ENCODE measurements at places on chromosomes 2 and 18. TPM values are rescaled to one million over a fixed set of nuclear protein-coding genes. Genes with fewer than 3 reads are reported as not detected.

CCDC141 gene
- 0.67 TPM for total RNA-seq

PECR gene
- 8.4 TPM for total RNA-seq

FSHR gene
- total RNA-seq: not detected

FAM237A gene
- total RNA-seq: not detected

INPP5D gene
- 79.2 TPM for total RNA-seq

SCN1A gene
- total RNA-seq: 0.33 TPM

C2orf81 gene
- total RNA-seq: 5.0 TPM

EFR3B gene
- 11.3 TPM for total RNA-seq

CFC1 gene
- 1.2 TPM for total RNA-seq

DSC3 gene
- 0.87 TPM for total RNA-seq

DNA sequence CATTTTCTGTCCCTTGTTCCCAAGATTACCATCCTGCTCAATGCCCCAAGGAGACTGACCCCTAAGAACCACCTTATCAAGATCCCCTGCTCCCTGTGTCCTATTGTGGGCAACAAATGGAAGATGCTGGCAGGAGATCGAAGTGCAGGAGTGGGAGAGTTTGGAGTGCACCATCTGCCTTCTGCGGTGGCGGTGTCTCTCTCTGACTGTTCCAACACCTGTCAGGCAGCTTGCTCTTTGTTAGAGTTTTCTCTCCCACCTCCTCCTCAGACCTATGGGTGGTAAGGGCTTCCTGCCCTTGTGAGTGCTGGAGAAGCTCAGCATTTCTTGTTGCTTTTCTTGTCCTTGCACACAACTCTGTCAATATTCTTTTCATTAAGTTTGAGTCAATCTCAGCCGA lies 64.1 kb upstream of the SPHKAP start:
- DNase-seq: no peak

GRCh38 chr18:6920099-6920955 lies 190.8 kb downstream of the ARHGAP28 start:
- DNase-seq: peak; percentile 80

GRCh38 chr2:89763581-89764485 lies 1072.4 kb downstream of the RPIA start:
- DNase-seq: peak; percentile 4

GRCh38 chr2:218002845-218003180 lies at the start of gene TNS1:
TNS1 (minus strand) TSS chr2:218002995; CDS start chr2:218002872, 123 bp downstream.
- DNase-seq: no peak

DNA sequence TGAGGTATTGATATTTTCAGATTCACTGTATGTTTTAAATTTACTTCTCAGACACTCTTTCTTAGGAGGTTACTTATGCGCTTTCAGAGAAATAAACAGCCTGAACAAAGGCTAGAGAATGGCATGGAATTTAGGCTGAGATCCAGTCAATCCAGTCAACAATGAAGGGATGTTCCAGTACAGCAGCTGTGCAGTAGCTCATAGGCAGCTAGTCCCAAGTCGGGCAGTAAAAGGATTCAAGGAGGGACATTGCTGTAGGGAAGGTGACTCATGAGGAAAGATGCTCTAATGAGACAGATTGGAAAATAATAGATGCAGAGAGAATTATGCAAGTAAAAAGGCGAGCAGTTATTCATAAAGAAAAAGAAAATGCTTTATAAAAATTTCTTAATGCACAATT lies 397.9 kb upstream of the RGPD4 start:
- DNase-seq: no peak

DNA sequence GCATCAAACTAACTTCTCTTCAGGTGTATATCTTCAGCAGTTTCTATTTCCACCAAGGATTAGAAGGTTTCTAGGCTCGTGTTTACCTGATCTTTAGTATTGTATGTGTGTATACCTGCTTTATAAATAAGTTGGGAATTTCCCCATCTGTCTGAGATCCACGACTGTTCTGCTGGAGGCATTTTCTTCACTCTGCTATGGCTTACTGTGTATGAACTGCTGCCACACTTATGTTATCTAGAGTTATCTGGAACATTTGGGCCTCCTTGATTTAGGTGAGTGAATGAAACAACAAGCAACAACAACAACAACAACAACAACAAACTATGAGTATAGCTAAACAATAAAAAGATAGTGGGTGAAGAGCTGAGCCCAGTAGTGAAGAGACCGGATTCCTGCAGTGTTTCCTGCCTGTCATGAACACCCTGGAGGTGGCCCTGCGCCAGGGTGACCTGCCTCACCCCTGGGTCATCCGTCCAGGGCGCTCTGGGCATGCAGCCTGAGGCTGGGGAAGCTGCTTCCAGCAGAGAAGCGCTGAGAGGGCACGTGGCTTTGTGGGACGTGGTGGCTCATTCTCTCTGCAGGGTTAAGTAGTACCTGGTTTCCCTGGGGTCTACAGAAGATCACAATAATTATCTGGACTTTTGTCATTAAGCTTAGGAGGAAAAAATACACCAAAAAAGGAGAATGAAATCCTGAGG lies 56.1 kb upstream of the GATA6 start:
- DNase-seq: no peak

- DNase-seq: no peak
Measured at GRCh38 chr2:213306316-213306942, 22.2 kb downstream of the SPAG16 start.

DNA sequence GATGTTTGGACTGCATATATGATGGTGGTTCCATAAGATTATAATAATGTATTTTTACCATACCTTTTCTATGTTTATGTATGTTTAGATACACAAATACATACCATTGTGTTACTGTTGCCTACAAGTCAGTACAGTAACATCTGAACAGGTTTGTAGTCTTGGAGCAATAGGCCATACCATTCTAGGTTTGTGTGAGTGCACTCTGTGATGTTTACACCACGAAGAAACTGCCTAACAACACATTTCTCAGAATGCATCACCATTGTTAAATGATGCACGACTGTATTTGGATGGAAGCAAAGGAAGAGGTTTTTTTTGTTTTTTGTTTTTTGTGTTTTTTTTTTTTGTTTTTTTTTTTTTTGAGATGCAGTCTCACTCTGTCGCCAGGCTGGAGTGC lies 9.5 kb downstream of the DUSP19 start:
- no peak for DNase-seq

- DNase-seq: no peak
Measured at GRCh38 chr2:37820471-37820986, 104.6 kb upstream of the RMDN2 start.

GRCh38 chr2:100140582-100140981 lies 1.8 kb downstream of the AFF3 start:
- no peak for DNase-seq

GRCh38 chr18:28030458-28030857 lies 146.5 kb downstream of the CDH2 start:
- no peak for DNase-seq

DNA sequence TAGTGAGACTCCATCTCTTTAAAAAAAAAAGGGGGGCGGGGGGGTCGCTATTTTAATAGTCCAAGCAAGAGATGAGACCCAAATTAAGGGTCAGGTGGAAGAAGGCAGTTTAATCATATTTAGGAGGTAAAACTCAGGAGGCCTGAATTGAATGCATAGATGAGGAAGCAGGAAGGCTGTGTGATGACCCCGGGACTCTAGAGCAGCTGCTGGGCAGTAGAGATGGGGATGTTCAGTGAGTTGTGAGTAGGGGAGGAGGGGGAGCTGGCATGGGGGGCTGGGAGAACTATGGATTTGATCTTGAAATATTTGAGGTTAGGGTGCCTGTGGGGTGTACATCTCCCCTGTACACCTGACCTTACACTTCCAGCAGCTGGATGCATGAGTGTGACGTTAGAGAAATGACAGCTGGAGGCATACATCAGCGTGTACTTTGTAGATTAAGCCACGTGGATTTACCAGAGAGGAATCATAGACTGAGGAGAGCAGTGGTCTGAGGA lies 41.0 kb downstream of the GALM start:
- DNase-seq: no peak

GRCh38 chr18:7945882-7946281 lies 378.8 kb downstream of the PTPRM start:
- DNase-seq: no peak

DNA sequence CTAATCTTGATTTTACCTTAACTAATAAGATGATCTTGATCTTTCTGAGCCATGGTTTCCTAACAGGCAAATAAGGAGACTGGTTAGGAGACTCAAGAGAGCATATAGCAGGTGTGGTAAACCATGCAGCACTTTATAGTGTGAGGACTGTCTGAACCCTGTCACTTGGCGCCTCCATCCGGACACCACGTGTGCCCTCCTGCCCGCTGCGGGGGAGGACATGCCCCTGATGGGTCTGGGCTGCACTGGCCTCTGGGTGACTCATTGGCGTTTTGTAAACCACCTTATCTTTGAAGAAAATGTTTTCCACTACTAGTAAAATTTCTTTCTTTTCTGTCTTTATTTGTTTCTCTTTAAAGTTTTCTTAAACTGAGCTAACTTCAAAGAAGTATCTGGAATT lies 131.1 kb downstream of the FMNL2 start:
- no peak for DNase-seq

DNA sequence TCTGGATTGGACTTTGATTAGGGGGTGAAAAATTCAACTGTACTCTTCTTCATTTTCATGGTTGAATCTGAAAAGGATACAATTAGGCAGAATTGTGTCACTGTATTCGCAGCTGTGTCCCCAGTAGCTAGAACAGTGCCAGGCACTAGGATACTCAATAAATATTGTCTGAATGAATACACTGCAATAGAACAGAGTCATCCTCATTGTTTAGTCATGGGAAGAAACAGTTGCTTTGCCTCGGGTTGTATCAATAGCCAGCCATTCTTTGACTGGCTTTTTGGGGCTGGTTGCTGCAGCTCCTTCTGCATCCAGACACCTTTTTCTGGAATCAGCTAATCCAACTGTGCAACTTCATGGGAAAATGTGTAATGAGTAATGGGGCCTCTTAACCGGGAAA lies 18.1 kb upstream of the DYNC1I2 start:
- DNase-seq: no peak

DNA sequence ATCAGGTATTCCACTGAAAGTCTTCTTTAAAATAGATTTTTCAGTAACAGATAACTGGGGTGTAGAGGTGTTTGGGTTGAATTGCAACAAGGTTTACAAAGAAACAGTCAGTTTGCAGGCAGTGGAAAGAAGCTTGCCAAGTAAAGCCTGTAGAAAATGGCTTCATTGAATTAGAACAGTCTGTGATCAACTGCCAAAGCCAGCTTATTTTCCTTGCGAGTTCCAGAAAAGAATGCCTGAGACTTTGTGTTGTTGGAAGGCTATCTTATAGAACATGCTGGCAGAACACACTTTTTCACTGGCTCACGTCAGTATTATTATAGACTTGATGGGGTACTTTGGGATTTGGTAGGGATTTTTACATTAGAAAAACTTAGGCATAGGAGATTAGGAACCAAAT lies 601.0 kb downstream of the XIRP2 start:
- DNase-seq: no peak

- no peak for DNase-seq
Measured at GRCh38 chr2:109180786-109181185, 51.8 kb downstream of the SH3RF3 start.

DNA sequence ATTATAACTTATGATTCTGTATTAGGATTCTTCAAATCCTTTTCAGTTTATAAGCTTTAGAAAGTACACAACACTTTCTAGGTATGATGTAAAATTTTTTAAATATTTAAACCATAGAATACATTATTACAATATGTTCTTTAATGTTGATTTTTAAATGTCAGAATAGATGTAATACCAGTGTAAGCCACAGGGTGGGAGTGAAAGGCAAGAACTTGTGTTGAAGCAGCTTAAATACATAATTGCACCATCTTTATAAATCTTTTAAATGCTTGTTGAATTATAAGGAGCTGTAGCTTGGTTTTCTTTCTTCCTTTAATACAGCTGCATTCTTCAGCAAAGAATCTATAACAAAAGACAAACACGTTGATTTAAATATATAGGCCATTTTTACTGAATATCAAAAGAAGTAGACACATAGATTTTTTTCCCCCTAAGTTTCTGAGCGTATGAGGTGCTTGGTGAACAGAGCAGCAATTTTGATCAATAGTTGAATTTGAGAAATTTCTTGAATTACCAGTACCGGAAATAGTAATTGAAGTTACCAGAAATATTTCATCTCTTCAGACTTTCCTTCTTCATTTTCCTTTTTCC lies 63.0 kb downstream of the TANK start:
- DNase-seq: no peak

DNA sequence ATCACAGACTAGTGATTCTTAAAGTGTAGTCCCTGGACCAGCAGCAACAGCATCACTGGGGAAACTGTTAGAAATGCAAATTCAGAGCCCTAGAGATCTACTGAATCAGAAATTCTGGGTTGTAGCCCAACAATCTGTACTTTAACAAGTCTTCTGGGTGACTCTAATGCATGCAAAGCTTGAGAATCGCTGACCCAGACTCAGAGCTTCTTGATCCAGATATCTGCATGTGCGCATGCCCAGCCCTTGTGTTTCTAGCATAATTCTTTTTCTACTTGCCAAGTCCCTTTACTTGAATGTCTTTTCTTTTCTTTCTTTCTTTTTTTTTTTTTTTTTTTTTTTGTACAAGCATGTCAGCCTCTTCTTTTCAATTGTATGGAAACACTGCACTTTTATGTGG lies 60.4 kb downstream of the FIGN start:
- no peak for DNase-seq

DNA sequence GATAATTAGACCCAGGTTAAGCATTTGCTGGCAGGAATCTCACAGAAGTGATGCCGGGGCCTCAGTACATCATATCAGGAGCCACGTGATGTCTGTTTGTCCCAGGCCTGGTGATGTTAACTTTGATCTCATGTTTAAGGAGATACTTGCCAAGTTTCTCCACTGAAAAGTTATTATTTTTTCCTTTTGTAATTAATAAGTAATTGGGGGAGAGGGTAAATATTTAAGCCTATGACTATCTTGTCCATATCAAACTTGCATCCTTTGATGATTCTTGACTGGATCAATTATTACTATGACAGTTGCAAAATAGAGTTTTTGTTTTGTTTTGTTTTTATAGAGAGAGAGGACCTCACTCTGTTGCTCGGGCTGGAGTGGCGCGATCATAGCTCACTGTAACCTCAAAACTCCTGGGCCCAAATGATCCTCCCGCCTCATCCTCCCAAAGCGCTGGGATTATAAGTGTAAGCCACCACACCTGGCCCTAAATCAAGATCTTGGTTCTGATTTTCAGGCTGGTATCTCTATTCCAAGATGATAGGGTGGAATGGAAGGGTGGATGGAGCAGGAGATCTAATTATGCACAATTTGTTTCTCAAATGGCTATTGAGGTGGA lies 46.4 kb downstream of the SLC4A1AP start:
- no peak for DNase-seq

DNA sequence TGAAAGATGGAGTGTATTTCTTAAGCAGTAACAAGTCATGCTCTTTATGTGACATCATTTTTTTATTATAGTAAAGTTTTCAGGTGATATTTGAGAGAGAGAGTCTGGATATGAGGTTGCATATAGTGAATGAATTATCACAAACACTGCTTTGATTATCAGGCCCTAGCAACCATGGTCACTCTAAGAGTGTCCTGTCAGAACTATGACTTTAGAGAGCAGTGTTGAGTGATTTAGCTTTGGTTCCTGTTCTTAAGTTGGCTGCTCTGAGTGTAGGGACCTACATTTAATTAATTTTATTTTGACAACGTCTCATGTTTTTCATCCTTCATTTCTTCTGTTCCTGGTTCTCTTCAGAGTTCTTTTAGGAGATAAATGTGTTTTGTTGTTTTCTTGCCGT lies 275.5 kb downstream of the KCNJ3 start:
- no peak for DNase-seq

Measured in endothelial cell (in vitro differentiated cells).